Cerebellar cortex (tissue), 1 donor: ENCODE measurements at places on chromosomes 7 and 10.

DNA sequence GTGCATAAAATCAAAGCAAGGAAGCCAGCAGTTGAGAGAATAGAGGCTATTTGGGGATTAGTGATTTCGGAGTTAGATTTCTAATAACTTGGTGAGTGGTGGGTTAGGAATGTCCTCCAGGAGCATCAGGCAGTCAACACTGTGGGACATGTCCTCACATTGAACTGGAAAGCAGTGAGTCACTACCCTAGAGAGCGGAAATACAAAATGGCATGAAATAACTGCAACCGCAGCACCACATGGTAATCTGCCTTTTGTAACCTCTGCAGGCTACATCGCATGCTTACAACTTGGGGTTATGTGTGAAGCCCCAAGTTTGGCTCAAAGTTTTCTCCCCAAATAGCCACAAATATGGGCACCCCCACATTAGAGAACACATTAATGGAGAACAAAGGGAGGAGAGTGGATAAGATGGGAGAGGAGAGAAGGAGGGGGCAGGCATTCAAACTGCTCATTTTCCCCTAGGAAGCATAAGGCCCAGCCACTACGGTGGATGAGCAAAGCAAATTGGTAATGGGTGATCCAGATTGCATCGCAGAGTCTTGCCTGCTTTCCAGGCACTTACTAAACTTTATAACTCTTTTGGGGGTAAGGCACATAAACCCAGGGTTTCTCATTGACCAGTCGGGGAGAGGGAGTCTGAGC, 22.0 kb upstream of the SLF2 start:
- DNase-seq = peak; percentile 51

- DNase-seq = peak; percentile 35
These were observed 75.5 kb downstream of the PAPSS2 start for GRCh38 chr10:87734987-87735827.

DNA sequence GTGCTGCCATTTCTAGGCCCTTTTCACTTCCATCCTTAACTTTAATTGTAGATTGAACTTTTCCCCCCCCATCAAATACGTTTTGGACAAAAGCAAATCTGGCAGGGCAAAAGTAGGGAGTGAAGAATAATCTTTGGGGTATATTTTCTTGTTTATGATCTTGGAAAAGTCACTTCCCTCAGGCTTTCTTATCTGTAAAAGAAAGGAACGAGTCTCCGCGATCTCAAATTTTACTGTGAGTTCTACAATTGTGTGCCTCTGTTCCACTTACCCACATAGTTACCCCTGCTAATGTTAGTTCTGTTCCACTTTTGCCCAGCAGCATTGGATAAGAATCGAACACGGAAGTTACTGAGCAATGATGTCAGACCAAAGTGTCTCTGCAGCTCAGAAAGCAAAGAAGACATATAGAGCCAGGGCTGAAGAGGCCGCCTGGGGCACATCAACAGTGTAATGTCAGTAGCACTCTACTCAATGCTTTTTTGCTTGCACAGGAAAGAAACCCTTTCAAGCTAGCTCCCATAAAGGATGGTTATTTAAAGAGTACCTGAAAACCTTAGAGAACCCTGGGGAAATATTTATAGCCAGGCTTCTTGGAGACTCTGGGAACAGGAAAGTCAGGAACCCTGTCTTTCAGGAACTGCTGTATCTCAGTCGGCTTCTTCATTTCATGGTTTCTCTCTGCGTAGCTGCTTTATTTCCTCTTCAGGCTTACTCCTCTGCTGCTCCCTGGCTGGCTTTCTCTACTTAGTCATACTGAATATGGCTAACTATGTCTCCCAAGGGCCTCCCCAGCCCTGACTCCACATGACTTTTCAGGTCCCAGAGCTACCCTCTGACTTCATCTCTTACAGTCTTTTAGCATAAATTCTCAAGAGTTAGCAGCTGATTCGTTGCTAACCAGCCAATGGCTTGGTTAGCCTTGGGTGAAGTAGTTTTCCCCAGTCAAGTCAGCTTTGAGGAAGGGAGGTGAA, 123.7 kb upstream of the FAM3C start:
- no peak for DNase-seq

- no peak for DNase-seq
These were observed 115.5 kb upstream of the GALNT17 start for GRCh38 chr7:71016401-71016800.

- DNase-seq = no peak
These were observed 29.0 kb downstream of the MGAM2 start for GRCh38 chr7:142140401-142140959.

DNA sequence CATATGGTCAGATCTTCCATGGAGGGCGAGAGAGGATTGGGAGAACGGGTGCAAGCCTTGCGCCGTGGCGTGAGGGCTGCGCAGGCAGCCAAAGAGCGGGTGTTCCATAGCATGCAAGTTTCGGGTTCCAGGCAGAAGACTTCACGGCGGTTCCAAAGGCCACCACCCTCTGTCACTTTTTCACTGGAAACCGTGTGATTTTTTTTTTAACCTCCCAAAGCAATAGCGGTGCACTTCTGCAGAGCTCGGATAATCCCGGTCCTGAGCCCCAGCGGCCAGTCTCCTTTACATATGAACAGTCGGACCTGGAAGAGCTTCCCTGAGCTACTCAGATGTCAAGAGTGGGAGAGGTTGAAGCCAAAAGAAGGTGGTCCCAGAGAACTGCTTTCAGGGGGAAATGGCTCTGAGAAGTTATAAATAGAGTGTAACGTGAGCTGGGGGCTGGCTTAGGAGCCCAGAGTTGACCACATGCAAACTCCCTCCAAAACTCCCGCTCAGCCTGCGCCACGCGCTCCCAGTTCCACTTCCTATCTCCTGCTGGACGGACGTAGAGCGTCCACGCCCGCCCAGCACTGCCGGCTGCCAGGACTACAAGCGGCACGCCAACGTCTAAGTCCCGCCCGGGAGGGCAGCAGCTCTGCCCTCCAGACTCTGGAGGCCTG, at the start of gene MEOX2:
Gene MEOX2, minus strand, starts transcription at position 389 of the 662 bp plus-strand sequence. Its CDS starts 281 bp downstream, at position 108.
- no peak for DNase-seq

DNA sequence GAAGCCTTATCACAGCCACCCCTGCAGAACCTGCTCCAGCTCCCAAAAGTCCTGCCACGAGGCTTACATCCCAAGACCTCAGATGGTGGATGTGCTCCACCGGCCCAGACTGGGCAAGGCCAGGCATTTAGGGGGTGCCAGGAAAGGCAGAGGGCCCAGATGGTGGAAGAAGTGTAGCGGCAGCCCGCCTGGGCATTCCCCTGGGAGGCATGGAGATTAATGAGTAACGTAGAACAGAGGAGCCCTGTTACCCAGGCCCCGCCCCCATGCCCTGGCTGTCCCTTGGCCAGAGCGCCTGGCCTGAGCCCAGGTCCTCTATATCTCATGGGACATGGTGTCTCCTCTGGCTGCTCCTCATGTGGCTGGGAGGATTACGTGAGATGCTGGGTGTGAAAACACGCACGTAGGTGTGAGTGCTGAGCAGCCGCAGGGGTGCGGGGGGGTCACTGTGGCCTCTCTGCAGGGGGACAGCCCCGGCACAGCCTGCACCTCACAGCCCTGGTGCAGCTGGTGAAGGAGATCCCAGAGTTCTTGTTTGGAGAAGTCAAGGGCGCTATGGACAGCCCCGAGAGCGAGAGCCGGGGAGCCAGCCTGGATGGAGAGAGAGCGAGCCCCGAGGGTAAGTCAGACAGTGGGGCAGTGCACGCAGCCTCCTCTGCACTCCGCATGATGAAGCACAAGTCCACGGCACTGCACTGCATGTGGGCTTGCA, 52.9 kb downstream of the ZNF467 start:
- DNase-seq = no peak
